Effector CD8-positive, alpha-beta T cell (primary cell): ENCODE measurements at places on chromosomes 5 and 9.

- peak; percentile 49 for DNase-seq
These were observed 2.4 kb downstream of the LTC4S start for GRCh38 chr5:179795863-179796833.

DNA sequence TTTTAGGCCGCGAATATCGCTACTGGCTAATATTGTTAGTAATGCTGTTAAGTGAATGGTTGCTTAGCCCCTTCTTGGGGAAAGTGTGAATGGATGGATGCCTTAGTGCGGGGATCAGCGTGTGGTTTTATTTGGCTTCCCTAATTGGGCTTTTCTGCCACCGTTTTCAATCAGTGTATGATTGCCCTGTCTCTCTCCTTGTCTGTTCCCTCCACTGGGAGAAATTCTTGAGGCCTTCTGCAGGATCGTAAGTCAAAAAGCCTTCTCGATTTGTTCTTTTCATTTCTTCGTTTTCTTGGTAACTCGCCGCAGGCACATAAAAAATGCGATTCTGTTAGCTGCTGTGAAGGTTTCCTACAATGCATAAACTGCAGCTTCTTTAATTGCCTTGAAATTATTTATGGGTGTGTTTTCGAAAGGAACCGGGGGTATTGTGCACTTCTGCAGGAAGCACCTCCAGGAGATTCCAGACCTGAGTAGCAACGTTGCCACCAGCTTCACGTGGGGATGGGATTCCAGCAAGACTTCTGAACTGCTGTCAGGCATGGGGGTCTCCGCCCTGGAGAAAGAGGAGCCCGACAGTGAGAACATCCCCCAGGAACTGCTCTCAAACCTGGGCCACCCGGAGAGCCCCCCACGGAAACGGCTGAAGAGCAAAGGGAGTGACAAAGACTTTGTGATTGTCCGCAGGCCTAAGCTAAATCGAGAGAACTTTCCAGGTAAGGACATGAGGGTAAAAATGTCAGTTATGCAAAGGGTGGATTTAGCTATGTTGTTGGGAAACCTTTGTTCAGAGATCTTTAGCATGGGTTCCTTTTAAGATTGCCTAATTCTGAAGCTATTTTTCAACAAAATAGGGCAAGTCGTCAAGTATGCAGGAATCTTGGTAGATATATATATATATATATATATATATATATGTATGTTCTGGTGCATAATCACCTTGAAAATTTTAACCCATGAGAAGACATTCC is 700 bp downstream of the SKP2 start:
- DNase-seq: no peak

DNA sequence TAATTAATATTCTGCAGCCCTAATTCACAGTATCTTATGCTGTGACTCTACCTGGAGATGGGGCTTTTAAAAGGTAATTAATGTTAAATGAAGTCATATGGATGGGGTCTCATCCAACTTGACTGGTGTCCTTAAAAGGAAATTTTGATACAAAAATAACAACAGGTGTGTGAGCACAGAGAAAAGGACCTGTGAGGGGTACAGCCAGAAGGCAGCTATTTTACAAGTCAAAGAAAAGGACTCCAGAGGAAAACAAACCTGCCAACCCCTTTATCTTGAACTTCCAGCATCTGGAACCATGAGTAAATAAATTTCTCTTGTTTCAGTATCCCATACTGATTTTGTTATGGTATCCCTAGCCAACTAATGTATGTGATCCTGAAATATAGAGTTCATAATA is 250.3 kb downstream of the TMEM232 start:
- DNase-seq: no peak

DNA sequence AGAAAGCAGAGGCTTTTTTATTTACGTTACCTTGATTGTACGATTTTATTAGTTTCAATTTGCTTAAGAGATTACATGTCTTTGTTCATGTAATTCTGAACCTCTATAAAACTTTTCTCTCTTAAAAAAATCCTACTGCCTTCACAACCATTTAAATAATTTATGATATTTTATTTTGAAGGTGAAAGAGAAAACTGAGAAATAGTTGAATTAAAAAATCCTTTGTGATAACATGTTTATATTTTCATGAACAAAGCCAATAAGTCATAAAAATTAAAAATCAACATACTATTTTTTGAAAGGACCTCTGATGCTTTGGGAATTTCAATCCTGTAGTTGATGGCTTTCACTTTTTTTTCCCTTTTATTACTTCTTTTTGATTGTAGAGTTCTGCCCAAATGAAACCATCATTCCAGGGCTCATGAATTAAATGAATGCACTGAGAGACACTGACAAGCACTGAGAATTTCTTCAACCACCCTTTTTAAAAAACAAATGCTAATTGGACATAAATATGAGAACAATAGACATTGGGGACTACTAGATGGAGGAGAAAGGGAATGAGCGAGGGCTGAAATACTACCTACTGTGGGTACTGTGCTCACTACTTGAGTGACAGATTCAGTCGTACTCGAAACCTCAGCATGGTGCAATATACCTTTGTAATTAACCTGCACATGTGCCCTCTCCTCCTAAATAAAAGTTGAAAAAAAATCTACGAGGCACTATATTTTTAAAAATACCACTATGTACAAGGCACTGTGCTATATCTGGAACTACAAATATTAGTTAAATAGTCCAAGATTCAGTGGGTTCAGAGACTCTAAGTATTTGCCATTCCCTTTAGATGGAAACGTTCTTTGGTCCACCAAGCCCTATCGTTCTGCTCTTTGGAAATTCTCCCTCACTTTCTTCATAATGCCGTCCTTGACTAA is 5.9 kb downstream of the CDKN2A start:
- no peak for DNase-seq

DNA sequence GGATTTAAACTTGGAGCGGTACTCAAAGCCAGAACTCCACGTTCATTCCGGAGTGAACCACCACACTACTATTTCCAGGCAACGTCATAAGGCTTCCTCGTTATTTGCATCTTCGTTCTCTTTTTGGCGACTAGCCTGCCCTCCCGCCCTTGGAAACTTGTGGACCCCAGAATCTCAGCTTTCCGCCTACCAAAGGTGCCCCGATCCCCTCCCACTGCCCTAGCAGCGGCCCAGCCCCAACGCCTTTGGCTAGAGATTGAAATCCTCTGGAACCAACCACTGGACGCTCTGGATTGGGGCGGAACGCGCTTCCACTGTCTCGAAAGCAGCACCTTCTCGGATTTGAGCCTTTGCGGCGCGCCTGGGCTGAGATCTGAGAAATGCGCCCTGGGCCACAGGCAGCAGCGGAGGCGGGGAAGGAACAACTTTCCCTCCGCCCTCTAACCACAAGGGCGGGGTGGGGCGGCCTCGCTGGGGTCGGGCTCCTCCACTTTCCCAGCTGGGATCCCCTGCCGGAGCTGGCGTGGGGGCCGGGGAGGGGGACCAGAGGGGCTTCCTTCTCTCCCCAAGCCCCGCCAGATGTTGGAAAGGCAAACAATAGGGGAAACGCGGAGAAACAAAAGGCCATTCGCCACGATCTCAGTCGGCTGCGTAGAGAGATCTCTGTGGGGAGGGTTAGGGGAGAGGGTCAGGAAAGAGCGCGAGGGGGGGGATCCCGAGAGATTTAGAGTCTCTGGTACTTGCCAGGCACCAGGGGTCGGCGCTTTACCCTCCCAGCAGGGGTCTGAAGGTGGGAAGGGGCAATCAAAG is 1.3 kb downstream of the MOB3B start:
- DNase-seq: peak; percentile 11
